ENCODE measurements at places on chromosomes 13 and 19.
A peak's percentile ranks its signal among the peaks of the same experiment; 100 is the strongest.

- DNase-seq, result no peak
Observed at GRCh38 chr19:33203529-33203928, 9.4 kb downstream of the LRP3 start.

- DNase-seq, result no peak
Observed at GRCh38 chr19:18967358-18968146, 26.5 kb upstream of the HOMER3 start.

DNA sequence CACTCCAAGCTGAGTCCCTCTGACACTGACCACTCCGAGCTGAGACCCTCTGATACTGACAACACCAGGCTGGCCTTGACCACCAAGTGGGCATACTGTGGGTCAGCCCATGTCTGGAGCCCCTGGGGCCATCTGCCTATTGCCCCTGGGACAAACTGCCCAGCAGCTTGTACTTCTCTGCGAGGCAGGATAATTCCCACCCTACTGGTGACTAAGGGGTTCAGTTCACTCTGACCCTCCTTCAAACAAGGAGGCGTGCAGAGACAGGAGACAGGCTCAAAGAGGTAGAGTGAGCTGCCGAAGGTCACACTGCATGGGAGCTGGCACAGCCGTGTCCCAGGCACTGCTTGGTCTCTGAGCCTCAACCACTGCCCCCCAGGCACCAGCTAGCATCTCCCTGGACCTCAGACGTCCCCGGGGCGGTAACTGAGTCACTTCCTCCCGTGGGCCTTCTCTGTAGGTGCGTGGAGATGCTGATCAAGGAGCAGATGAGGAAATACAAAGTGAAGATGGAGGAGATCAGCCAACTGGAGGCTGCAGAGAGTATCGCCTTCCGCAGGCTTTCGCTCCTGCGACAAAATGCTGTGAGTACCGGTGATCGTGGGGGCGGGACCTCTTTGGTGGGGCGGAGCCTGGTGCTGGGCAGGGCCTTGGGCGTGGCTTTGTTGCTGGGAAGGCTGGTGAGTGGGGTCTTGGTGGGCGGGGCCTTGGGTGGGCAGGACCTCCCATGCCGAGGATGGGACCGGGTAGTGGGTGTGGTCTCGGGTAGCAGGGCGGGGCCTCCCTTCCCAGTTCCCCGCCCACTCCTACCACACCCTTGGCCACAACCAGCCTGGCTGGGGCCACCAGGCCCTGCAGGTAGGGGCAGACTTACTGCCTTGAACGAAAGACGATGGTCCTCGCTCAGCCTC, 5.8 kb upstream of the USE1 start:
- DNase-seq, result no peak

DNA sequence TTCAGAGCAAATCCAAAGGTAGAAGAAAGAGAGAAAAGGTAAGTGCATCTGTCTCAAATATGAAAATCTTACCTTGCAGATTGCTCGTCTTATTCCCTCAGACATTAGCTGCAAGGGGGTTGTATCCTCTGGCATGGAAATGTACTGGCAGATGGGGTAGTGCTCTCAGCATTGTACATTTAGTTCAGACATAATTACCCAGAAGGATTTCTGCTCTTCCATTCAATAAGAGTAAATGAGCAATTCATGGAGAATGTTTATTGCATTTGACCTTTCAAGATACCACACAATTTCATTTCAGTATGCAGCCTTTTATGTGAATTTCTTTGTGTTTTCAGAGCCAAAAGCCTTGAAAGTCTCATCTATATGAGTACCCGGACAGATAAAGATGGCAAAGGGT, 63.8 kb downstream of the SCEL start:
- DNase-seq, result no peak

GRCh38 chr19:32542477-32543108, 38.4 kb upstream of the PDCD5 start:
- no peak for DNase-seq

- no peak for DNase-seq
Observed at GRCh38 chr13:49550942-49551644, 34.3 kb downstream of the RCBTB1 start.

DNA sequence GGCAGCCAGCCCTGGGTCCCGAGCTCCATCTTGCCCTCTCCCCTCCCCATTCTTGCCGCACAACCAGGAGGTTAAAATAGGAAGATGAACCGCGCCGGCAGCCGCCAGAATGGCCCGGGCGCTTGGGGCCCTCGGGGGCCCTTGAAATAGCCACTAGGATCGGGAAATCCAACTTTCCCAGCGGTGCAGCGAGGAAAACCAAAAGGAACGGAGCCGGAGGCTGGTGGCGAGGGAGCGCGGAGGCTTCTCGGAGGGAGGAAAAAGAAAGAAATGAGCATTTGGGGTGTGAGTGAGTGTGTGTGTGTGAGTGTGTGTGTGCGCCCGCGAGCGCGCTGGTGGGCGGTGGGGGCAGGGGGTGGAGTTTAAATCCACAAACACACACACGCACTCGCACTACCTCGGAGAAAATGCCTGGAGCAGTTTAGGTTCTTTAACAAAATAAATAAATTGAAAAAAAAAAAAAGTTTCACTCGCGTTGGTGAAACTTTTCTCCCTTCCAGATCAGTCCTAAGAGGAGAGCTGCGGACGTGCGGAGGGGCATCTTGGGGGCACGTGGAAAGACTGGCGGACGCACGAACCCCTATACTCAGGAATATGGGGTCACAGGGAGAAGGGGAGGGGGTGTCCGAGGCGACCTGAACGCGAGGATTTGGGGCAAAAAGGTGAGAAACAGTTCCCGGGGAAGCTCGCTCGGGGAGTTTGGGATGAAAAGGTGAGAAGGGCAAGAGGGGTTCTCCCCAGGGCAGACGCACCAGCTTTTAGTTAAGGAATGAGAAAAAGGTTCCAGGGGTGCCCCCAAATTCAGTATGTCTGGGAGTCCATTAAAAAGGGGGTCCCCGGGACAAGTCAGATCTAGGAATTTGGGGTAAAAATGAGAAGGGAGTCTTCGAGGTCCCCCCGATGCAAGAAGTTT, 1.3 kb downstream of the RFX2 start:
- no peak for DNase-seq

DNA sequence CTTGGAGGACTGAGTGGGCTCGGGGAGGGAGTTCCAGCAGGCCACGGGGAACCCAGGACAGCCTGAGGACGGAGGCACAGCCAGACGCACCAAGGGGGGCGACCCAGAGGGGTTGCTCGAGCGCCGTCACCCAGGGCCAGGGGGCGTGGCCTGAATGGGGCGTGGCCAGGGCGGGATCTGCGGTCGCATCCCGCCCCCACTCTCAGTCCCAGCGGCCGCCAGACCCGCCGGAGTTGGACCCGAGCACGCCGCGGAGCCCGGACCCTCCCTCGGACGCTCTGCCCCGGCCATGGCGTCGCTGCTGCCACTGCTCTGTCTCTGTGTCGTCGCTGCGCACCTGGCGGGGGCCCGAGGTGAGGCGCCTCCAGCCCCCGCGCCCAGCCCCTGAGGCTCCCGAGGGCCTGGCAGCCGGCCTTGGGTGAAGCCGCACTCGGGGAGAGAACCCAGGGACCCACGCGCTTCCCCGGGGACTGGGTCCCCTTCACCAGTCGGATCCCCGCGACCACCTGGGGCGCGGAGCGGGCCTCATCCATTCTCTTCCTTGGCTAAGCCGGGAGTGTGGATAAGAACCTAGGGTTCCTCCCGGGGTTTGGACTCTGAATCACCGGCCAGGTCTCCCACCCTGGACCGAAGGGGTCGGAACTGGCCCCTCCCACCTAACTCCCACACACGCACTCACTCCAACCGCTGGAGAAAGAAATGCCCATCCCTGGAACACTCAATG, at the start of gene CILP2:
CILP2 (plus strand) TSS at position 205 of the 724 bp plus-strand sequence; CDS start at position 290, 85 bp downstream.
- no peak for DNase-seq

GRCh38 chr13:108777421-108778420, 148.3 kb downstream of the MYO16 start:
- no peak for DNase-seq

GRCh38 chr19:42199440-42200115, 17.9 kb downstream of the DEDD2 start:
- no peak for DNase-seq

DNA sequence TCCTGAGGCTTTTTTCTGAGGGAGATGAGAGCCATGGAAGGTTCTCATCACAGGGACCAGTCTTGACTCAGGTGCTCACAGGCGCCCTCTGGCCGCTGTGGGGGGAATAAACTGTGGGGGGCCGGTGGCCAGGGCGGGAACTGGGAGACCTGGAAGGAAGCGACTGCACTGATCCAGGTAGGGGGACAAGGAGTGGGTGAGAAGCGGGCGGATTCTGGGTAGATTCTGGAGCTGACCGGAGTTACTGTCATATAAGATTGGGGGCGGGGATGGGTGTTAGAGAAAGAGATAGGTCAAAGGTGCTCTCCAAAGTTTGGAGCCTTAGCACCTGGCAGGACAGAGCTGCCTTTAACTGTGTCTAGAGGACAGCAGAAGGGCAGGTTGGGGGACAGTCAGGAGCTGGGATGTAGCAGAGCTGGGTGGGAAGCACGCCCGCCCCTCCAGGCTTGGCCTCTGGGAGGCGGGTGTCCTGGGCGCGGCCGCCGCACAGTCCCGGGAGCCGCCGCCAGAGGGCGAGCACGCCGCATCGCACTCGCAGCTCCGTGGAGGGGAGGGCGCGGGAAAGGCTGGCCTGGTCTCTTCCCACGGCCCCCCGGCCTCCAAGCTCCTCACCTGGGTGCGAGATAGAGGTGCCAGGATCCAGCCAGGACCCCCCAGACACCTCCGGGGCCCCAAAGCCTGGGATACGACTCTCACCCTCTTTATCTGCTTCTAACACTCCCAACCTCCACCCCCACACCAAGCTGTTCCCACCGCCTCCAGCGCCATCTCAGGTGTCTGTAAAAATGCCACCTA, 4.2 kb upstream of the DAND5 start:
- DNase-seq, result no peak

- no peak for DNase-seq
Observed at GRCh38 chr13:104740641-104741222, 1674.5 kb upstream of the SLC10A2 start.

- DNase-seq, result no peak
Observed at GRCh38 chr13:105165449-105166125, 1369.9 kb downstream of the EFNB2 start.

- peak; percentile 19 for DNase-seq
Observed at GRCh38 chr13:50893211-50893852, 16.3 kb upstream of the RNASEH2B start.

Data from GM04503 (cell line).